ENCODE measurements at places on chromosomes 11 and 22. TPM values are rescaled to one million over a fixed set of nuclear protein-coding genes. Genes with fewer than 3 reads are reported as not detected.

TMEM45B gene
- 3.5 TPM for total RNA-seq

DDIAS gene
- 0.94 TPM for total RNA-seq

DNAJB13 gene
- not detected for total RNA-seq

ADAMTS8 gene
- not detected for total RNA-seq

LMO1 gene
- total RNA-seq: not detected

SULT4A1 gene
- not detected for total RNA-seq

HTR3A gene
- 0.21 TPM for total RNA-seq

CHRNA10 gene
- total RNA-seq: 0.31 TPM

OR8H1 gene
- total RNA-seq: not detected

RTN3 gene
- total RNA-seq: 65.1 TPM

TMEM151A gene
- total RNA-seq: 0.21 TPM

ABTB2 gene
- total RNA-seq: 2.3 TPM

C11orf52 gene
- not detected for total RNA-seq

LGR4 gene
- total RNA-seq: 2.3 TPM

RFPL2 gene
- total RNA-seq: 0.10 TPM

PRAME gene
- total RNA-seq: not detected

ADAMTS15 gene
- total RNA-seq: not detected

HEPN1 gene
- total RNA-seq: not detected

TSPAN18 gene
- total RNA-seq: 8.5 TPM

Data from mononuclear cell (primary cell).